Dermis microvascular lymphatic vessel endothelial cell (primary cell): ENCODE measurements at places on chromosomes 16 and 17. TPM values are rescaled to one million over a fixed set of nuclear protein-coding genes. Genes with fewer than 3 reads are reported as not detected.

GRCh38 chr16:67036323-67036741 lies 7.4 kb downstream of the CBFB start:
- no peak for DNase-seq

- no peak for DNase-seq
Observed at GRCh38 chr16:75506574-75506973, 11.3 kb upstream of the CHST6 start.

GRCh38 chr17:48729335-48730239 lies 1.0 kb upstream of the HOXB13 start:
- DNase-seq = no peak

Gene PROCA1
- total RNA-seq = 0.25 and 0.26 TPM in 2 replicates

DNA sequence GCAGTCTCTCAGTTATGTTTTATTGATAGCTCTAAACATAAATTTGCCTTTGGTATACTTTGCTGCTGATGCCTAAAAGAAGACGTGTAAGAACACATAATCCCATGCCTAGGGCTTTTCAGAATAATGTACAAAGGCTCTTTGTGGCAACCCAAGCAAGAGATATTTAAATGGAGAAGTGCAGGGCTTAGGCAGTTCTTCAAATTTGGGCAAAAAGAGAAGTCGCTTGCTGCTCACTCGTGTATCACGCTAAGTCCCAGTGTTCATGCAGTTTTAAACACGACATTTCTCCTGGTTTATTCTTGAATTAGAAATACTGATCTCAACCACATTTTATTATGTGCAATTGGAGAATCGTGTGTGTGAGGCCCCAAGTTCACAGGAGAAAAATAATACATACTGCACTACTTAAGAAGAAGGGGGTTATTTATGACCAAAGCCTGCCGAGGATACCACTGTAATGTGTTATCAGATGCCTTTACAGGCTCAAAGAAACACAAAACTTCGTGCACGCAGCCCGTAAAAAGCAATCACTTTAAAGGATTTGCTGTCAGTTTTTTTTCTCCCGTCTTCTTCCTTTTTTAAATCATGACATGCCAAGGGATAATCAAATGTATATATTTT lies 22.5 kb upstream of the IRX6 start:
- DNase-seq = no peak

Gene QPRT
- 0.13 and 0.25 TPM in 2 replicates for total RNA-seq
